ENCODE measurements at places on chromosomes 1 and 21.

- no peak for DNase-seq
Observed at GRCh38 chr1:179164494-179164893, 65.0 kb downstream of the ABL2 start.

DNA sequence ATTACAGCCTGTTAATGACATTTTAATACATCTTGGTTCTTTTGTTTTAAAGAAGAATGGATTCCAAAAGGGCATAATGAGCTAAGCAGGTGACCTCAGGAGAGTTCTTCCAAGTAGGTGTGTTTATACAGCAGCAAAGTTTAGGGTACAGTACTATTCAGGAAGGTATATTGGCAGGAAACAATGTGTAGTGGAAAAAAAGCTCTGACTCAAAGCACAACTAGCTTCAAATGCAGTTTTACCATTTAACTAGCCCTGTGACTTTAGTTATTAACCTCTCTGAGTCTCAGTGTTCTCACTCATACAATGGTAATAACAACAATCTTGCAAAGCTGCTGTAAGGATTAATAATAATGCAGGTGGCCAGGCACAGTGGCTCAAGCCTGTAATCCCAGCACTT is 29.9 kb downstream of the FAF1 start:
- DNase-seq, result no peak

- no peak for DNase-seq
Observed at GRCh38 chr1:58568271-58568860, 8.7 kb downstream of the TACSTD2 start.

- no peak for DNase-seq
Observed at GRCh38 chr1:172255223-172255560, 165.3 kb upstream of the C1orf105 start.

DNA sequence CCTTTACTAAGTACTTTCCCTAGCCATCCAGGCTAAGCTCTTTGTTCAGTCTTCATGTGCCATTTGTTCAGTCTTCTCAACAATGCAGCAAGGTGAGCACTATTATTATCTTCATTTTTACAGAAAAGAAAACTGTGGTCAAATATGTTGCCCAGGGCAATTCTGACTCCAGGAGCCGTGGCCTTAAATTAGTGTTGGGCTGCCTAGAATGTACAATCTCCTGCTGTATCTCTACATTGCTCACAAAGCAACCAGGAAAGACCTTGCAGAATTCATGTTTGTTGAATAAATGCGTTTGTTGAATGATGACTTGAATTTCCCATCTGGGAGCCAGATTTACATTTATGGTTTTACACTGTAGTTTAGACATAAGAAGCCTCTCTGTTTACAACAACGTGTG is 14.2 kb downstream of the CD101 start:
- no peak for DNase-seq

- DNase-seq, result no peak
Observed at GRCh38 chr1:71464016-71464415, 383.2 kb upstream of the ZRANB2 start.

Data from activated T-cell treated with anti-CD3 and anti-CD28 coated beads for 1 hour (primary cell).